ENCODE measurements at places on chromosomes 12 and 14. TPM values are rescaled to one million over a fixed set of nuclear protein-coding genes. Genes with fewer than 3 reads are reported as not detected.

FIGNL2 gene
- 1.3 TPM for total RNA-seq

MANSC4 gene
- total RNA-seq: not detected

MPHOSPH9 gene
- total RNA-seq: 21.7 TPM

TCL1A gene
- total RNA-seq: not detected

HOXC13 gene
- total RNA-seq: 0.98 TPM

SLC6A12 gene
- total RNA-seq: 0.33 TPM

DNA sequence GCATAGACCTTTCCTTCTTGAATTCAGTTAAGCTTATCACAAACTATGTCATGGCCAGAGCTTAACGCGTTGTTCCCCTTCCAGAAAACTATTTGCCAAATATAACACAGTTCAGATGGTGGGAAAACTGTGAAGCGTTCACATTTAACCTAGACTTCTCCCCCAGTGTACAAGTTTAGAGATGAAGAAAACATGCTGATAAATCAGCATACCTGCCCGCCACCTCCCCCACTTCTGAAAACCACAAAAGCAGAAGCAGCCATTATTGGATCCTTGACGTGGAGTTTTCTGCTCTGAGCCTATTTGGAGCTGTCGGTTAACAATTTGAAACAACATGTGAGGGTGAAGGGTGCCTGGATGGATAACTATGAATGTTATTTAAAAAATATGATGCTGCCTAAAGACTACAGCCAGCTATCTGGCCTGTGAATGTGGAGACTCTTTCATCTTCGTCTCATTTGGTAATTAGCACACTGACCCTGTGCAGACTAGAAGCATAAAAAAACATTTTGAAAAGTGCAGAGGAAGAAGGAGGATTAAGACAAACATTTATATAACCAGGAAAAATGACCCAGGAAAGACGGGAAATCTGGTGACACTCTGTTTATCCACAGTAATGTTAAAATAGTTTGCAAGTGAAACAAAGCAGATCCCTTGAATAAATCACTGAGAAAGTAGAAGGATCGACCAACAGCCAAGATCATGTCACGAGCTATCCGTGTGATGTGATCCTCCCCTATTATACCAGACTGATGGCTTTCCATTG is 408.2 kb downstream of the AEBP2 start:
- H3K4me1 ChIP-seq: no peaks in the 10 kb centered on the region
- H3K27me3 ChIP-seq: no peaks in the 10 kb centered on the region
- H3K36me3 ChIP-seq: no peaks in the 10 kb centered on the region
- peak overlapping the region; percentile 30 for H3K4me3 ChIP-seq

GRCh38 chr14:34931206-34931605 is 51.6 kb upstream of the SRP54 start:
- DNase-seq: no peak
- no peaks in the 10 kb centered on the region for H3K36me3 ChIP-seq
- no peaks in the 10 kb centered on the region for H3K27me3 ChIP-seq
- H3K4me1 ChIP-seq: no peaks in the 10 kb centered on the region
- H3K4me3 ChIP-seq: no peak overlapping the region
- H3K27ac ChIP-seq: no peak overlapping the region

- no peaks in the 10 kb centered on the region for H3K27me3 ChIP-seq
- no peaks in the 10 kb centered on the region for H3K36me3 ChIP-seq
- H3K27ac ChIP-seq: no peak overlapping the region
Observed at GRCh38 chr12:122659579-122659978, 43.6 kb downstream of the HCAR2 start.

GRCh38 chr12:124297389-124297788 is 2.5 kb downstream of the RFLNA start:
- H3K27me3 ChIP-seq: peaks cover 7% of the 10 kb centered on the region
- H3K27ac ChIP-seq: peak overlapping the region; percentile 70
- no peak overlapping the region for H3K4me3 ChIP-seq
- H3K4me1 ChIP-seq: no peaks in the 10 kb centered on the region
- DNase-seq: no peak
- H3K36me3 ChIP-seq: no peaks in the 10 kb centered on the region

DNA sequence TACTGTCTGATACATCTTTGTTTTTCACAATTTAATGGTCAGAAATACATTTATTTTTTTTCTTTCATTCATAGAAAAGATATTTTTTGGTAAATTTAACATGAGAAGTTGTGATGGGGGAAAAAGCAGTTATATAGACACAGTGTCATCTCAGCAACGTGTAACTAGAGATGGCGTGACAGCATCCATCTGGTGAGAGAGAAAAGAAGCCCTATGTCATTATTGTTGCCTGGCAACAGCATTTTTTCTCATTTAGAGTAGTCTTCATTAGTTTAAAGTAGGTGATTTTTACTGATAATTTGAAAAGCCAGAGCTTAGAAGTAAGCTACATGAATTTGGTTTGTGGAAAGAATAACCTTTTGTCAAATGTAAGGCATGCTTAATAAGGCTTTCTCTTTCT is 128.6 kb downstream of the ACSS3 start:
- H3K4me3 ChIP-seq: no peak overlapping the region
- no peaks in the 10 kb centered on the region for H3K36me3 ChIP-seq
- H3K4me1 ChIP-seq: no peaks in the 10 kb centered on the region
- DNase-seq: no peak

GRCh38 chr12:1795221-1795784 is 25.1 kb upstream of the LRTM2 start:
- no peak overlapping the region for H3K4me3 ChIP-seq
- peaks cover 6% of the 10 kb centered on the region for H3K4me1 ChIP-seq
- no peak for DNase-seq
- no peaks in the 10 kb centered on the region for H3K27me3 ChIP-seq
- H3K27ac ChIP-seq: no peak overlapping the region

- H3K36me3 ChIP-seq: no peaks in the 10 kb centered on the region
- H3K27ac ChIP-seq: no peak overlapping the region
- no peak for DNase-seq
- H3K4me1 ChIP-seq: no peaks in the 10 kb centered on the region
Observed at GRCh38 chr14:51516706-51517395, 134.9 kb upstream of the FRMD6 start.

DNA sequence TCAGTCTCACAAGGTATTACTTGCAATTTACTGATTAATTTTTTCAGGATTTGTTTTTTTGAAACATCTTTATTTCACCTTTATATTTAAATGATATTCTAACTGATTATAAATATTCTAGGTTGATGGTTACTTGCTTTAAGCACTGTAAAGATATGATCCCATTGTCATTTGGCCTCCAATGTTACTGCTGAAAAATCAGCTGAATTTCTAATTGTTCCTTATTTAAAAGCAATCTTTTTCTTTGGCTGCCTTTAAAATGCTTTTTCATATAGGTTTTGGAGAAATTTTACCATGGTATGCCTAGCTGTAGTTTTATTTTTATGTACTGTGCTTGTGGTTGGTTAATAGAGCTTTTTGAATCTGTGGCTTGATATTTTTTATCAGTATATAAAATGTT is 275.6 kb upstream of the PPFIA2 start:
- H3K4me3 ChIP-seq: no peak overlapping the region
- H3K27me3 ChIP-seq: no peaks in the 10 kb centered on the region
- no peaks in the 10 kb centered on the region for H3K4me1 ChIP-seq
- no peaks in the 10 kb centered on the region for H3K36me3 ChIP-seq
- no peak for DNase-seq
- H3K27ac ChIP-seq: no peak overlapping the region

- no peaks in the 10 kb centered on the region for H3K27me3 ChIP-seq
- H3K36me3 ChIP-seq: no peaks in the 10 kb centered on the region
- DNase-seq: no peak
- H3K27ac ChIP-seq: no peak overlapping the region
- no peaks in the 10 kb centered on the region for H3K4me1 ChIP-seq
- H3K4me3 ChIP-seq: no peak overlapping the region
Observed at GRCh38 chr12:25469368-25469767, 83.7 kb downstream of the LMNTD1 start.

GRCh38 chr12:67671892-67672291 is 23.3 kb downstream of the DYRK2 start:
- no peak overlapping the region for H3K4me3 ChIP-seq
- no peak overlapping the region for H3K27ac ChIP-seq
- no peaks in the 10 kb centered on the region for H3K27me3 ChIP-seq
- no peak for DNase-seq

GRCh38 chr14:25602106-25602505 is 552.2 kb upstream of the STXBP6 start:
- H3K27me3 ChIP-seq: no peaks in the 10 kb centered on the region
- no peak for DNase-seq
- H3K4me1 ChIP-seq: no peaks in the 10 kb centered on the region

GRCh38 chr12:132507656-132508490 is 17.9 kb downstream of the FBRSL1 start:
- no peak overlapping the region for H3K4me3 ChIP-seq
- no peaks in the 10 kb centered on the region for H3K4me1 ChIP-seq
- H3K36me3 ChIP-seq: no peaks in the 10 kb centered on the region

DNA sequence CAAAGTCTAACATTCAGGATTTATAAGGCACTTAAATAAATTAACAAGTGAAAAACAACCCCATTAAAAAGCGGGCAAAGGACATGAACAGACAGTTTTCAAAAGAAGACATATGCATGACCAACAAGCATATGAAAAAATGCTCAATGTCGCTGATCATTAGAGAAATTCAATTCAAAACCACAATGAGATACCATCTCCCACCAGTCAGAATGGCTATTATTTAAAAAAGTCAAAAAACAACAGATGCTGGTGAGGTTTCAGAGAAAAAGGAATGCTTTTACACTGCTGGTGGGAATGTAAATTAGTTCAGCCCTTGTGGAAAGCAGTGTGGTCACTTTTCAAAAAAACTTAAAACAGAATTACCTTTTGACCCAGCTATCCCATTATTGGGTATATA is 60.7 kb upstream of the BDKRB2 start:
- H3K4me1 ChIP-seq: no peaks in the 10 kb centered on the region
- no peak for DNase-seq
- no peaks in the 10 kb centered on the region for H3K27me3 ChIP-seq
- no peak overlapping the region for H3K4me3 ChIP-seq
- no peaks in the 10 kb centered on the region for H3K36me3 ChIP-seq

DNA sequence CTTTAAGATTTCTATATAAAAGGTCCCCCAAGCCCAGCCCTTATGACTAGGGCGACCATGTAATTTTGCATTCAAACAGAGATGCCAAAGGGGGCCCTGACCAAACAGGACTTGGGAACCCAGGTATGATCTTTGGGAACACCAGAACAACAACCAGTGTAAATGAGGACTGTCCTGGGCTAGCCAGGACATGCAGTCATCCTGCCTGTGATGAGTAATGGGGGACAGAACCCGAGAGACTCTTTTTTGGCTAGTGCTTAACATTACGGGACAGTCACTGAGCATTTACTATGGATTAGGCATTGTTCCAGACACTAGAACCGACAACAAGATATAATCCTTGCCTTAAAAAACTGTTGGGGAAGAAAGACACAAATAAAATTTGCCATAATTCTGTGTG is 337.3 kb downstream of the CACNA1C start:
- H3K36me3 ChIP-seq: no peaks in the 10 kb centered on the region
- H3K27me3 ChIP-seq: no peaks in the 10 kb centered on the region
- no peak overlapping the region for H3K27ac ChIP-seq
- H3K4me3 ChIP-seq: no peak overlapping the region
- no peak for DNase-seq

DNA sequence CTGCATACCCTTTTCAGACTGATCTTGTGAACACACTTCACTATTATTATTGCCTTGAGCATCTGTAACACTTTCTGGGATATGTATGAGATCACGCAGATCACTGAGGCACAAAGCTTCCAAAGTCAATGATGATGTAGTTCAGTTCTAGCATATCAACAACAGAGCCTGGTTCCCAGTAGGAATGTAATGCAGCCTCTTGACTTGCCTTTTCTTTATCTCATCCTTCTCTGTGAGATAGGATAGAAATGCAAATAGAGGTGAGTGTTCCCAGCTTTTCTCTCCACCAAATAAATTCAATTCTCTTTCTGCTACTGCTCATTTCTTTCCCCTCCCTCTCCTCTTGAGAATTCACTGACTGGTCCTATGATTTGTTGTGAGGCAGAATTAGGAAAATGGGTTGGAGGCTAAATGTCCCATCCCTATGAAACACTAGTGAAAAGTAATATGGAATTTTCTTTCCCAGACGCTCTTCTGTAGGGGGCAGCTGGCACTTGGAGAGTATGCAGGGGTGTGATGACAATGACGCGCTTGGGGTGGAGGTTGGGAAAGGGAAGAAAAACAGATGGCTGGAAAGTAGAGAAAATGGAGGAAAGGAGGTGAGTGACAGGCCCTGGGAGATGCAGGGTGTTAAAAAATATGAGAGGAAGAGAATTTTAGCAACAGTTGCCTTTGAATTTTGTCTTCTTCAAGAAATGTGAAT is 96.0 kb upstream of the TMTC1 start:
- no peaks in the 10 kb centered on the region for H3K27me3 ChIP-seq
- no peak overlapping the region for H3K4me3 ChIP-seq
- no peak for DNase-seq
- no peaks in the 10 kb centered on the region for H3K36me3 ChIP-seq
- H3K27ac ChIP-seq: no peak overlapping the region
- H3K4me1 ChIP-seq: no peaks in the 10 kb centered on the region

GRCh38 chr12:51334764-51335163 is 10.8 kb upstream of the BIN2 start:
- no peak for DNase-seq
- H3K4me3 ChIP-seq: no peak overlapping the region
- H3K27ac ChIP-seq: no peak overlapping the region
- no peaks in the 10 kb centered on the region for H3K36me3 ChIP-seq

GRCh38 chr12:12958886-12959285 is 6.9 kb upstream of the GPRC5D start:
- H3K27ac ChIP-seq: no peak overlapping the region
- no peaks in the 10 kb centered on the region for H3K4me1 ChIP-seq
- H3K36me3 ChIP-seq: no peaks in the 10 kb centered on the region
- H3K27me3 ChIP-seq: no peaks in the 10 kb centered on the region

- no peaks in the 10 kb centered on the region for H3K4me1 ChIP-seq
- H3K36me3 ChIP-seq: no peaks in the 10 kb centered on the region
- no peak overlapping the region for H3K4me3 ChIP-seq
Observed at GRCh38 chr12:130826151-130826801, 12.8 kb downstream of the STX2 start.

DNA sequence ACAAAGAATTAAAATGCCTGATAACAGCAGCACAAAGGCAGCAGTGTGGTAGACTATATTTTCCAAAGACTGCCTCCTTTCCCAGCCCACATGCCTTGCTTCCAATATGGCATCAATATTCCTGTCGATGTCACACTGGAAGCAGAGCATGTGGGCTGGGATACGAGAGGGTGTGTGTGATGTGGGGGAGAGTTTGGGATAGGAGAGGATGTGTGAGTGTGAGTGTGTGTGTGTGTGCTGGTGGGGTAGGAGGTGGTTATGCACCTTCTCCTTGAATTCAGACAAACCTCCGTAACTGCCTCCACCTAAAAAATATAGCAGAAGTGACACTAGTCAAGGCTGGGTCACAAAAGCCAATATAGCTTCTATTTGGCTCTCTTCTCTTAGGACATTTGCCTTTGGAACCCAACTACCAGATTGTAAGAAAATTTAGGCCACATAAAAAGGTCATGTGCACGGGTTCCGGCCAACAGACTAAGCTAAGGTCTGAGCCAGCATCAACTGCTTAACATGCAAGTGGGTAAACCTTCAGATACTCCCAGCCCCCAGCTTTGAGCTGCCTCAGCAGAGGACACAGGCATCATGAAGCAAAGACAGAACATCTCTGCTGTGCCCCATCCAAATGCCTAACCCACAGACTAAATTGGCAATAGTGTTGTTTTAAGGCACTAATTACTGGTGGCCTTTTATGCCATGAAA is 29.5 kb downstream of the SPPL3 start:
- H3K27me3 ChIP-seq: no peaks in the 10 kb centered on the region
- no peak for DNase-seq
- H3K4me1 ChIP-seq: no peaks in the 10 kb centered on the region

Measured in breast epithelium (tissue), 4 donors.